ENCODE measurements at places on chromosomes 6 and 20.

- no peak for DNase-seq
These were observed 54.8 kb downstream of the DACT2 start for GRCh38 chr6:168264593-168265335.

DNA sequence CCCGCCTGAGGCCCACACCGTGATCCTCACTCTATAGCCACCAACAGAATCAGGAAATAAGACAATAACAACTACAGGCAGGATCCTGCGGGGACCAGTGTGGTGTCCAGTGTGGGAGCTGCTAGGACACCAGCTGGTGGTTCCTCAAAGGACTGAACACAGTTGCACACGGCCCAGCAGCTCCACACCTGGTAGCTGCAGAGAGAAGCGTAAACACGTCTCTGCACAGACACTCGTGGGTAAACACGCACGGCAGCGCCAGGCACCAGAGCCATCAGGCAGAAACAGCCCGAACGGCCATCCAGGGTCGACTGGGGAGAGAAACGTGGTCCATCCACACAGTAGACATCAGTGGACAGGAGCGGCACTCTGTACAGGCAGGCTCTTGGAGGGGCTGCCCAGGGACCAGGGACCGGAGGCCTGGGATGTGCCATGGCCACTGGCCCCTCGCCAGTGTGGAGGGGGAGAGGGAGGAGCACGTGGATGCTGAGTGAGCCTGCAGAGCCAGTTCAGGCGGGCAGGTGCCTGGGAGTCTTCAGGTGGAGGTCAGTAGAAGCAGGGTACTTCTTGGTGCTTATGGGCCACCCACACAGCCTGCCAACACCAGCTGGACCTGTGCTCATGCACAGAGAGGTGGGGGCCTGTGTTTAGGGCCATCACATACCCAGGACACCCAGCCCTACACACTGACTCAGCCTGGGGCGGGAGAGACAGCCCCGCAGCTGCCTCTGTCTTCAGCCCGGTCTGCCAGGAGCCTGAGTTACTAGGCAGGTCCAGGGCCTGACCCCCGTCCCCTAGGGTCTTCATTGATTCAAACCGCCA is 7.4 kb upstream of the LAMA5 start:
- DNase-seq: no peak

DNA sequence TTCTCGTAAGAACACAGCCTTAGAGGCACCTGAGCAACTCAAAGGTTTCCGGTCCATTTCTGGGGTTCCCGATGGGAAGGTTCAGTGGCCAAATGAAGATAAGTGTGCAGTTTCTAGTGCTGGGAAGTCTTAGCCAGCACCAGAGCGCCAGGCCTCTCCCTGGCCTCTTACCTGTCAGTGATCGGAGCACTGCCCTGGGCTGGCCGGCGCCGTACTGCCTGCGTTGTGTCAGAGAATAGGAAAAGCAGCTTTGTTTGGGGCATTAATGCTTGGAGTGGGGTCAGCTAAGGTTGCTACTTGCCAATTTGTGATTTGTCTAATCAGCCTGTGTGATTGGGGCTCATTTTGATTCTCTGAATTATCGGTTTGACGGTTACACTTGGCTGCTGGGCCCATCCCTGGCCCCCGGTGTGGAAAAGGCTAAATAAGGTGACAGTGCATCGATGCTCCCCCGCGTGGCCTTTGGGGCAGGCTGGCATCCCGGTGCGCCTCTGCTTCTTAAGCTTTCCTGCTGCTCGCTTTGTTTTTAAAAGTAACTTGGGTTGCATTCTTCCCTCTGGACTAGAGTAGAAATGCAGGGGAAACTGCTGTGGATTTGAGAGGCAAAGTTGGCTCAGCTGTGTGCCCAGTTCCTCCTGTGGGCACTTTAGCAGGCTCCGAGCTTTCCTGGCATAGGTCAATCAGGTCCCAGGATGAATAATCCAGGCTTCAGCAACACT is 51.8 kb downstream of the TCP11 start:
- no peak for DNase-seq

GRCh38 chr20:34240693-34241615 is at the start of gene ASIP:
Gene ASIP, plus strand, starts transcription at chr20:34241423. Its CDS starts 18,952 bp downstream, at chr20:34260375.
- no peak for DNase-seq

DNA sequence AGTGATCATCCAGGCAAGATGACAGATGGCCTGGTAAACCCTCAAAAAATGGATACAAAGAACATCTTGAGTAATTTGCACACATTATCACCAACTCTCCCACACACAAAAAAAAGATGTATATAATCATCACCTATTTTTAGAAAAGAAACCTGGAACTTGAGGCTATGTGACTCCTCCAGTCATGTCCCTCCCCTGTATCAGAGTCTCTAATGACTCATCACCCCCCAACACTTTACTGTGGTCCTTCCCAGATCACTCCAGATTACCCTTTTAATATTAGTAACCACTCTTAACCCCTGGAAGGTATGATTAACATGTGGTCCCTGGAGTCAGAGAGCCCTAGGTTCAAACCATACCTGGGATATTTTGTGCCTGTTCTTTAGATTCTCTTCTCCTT is 144.8 kb downstream of the ZNF217 start:
- DNase-seq: no peak

GRCh38 chr20:51447097-51447764 is 95.3 kb downstream of the NFATC2 start:
- DNase-seq: no peak

DNA sequence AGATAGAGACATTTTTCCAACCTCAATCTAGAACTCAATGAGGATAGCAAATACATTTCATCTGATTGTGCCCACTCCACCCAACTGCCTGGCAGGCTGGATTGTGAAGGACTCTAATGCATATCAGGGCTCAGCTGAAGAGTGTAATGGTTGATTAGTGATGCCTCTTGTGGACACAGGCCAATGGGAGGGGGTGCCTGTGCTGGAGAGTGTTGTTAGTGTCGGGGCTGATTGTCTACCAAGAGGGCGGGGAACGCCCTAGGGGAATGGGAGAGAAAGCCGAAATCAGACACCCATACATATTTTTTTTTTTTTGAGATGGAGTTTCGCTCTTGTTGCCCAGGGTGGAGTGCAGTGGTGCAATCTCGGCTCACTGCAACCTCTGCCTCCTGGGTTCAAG is 103.7 kb upstream of the SALL4 start:
- no peak for DNase-seq

GRCh38 chr6:108661430-108661829 is 100.7 kb downstream of the FOXO3 start:
- no peak for DNase-seq

DNA sequence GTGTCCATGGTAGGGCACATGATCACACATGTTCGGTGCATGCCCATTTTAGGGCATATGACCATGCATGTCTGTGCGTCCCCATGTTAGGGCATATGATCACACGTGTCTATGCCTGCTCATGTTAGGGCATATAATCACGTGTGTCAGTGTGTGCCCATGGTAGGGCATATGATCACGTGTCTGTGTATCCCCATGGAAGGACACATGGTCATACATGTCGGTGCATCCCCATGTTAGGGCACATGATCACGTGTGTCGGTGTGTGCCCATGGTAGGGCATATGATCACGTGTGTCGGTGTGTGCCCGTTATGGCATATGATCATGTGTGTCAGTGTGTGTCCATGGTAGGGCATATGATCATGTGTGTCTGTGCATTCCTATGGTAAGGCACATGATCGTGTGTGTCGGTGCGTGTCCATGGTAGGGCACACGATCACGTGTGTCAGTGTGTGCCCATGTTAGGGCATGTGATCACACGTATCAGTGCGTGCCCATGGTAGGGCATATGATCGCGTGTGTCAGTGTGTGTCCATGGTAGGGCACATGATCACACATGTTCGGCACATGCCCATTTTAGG is 30.6 kb downstream of the YTHDF1 start:
- no peak for DNase-seq

DNA sequence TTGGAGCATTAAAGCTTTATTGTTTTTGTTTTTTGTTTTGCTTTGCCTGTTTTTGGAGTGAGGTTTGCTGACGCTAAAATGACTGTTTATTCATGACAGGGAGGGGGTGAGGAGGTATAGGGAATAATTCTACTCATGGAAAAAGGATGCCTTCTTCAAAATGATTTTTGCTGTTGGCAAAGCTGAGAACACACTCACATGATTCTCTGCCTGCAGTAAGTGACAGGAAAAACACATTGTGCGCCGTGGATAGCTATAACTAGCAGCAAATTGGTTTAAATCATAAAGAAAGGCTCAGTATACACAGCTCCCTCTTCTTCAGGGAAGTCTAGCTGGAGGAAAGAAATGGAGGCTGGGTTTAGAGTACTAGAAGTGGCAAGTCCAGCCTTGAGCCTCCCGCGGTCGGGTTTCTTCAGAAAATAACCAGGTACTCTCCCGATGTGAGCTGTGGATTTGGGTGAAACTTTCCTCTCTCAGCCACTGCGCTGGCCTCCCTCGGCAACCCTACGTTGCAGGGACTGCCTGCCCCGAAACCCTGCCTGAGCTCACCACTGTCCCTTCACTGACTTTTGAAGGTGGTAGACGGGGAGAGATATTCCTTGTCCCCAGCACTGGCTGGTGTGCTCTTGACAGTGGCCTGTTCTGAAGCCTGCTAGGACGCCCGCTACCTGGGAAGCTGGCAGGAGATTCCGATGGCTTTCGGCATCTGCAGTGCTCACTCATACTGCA is 278.2 kb downstream of the NRN1 start:
- no peak for DNase-seq

DNA sequence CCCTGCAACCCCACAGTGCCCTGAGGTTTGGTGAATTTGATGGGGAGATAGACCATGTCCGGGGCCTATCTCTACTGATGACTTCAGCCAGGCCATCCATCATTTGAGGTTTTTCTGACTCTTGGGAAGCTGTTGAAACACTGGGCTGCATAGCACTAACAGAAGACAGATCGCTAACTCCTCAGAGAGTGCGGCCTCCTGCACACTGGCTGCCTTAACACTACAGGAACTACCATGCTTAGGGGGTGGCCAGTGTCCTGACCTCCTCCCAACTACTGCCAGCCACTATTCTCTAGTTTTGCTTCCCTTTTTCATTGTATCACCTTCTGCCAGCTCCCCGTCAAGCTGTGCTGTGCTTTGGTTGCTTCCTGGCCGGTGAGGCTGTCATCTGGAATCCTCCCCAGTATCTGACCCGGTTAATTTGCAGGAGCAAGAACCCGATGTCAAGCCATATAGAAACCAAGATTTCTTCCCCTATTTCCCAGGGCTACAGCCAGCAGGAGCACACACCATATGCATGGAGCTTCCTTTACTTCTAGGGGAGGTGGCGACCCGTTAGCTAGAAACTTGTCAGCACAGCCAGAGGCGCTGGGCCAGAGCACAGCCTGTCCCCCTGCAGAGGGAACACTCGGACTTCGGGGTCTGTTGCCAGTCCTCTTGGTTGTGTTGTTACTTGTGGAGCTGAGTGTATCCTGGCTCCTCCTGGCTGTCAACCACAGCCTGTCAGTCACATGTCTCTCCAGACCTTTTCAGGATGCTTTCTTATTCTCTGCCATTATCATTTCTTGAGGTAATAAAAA is 57.3 kb upstream of the TRAF3IP2 start:
- no peak for DNase-seq

DNA sequence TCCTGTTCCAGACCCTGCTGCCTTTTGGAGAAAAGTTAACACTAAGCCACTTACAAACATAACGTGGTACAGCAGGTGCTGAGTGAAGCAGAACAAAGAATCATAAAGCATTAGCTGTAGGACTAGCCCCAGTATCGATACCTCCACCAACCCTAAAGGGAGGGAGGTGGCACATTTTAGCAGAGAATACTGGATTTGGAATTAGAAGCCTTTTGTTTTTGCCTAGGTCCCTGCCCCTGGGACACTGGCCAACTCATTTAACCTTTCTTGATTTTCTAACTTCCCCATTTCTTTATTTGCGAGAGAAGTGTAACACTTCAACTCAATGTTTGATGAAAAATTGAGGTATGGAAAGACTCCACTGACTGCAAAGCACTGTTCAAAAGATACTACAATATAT is 93.5 kb downstream of the B3GAT2 start:
- no peak for DNase-seq

- DNase-seq: no peak
These were observed 1235.7 kb upstream of the MAP3K7 start for GRCh38 chr6:91822581-91822980.

DNA sequence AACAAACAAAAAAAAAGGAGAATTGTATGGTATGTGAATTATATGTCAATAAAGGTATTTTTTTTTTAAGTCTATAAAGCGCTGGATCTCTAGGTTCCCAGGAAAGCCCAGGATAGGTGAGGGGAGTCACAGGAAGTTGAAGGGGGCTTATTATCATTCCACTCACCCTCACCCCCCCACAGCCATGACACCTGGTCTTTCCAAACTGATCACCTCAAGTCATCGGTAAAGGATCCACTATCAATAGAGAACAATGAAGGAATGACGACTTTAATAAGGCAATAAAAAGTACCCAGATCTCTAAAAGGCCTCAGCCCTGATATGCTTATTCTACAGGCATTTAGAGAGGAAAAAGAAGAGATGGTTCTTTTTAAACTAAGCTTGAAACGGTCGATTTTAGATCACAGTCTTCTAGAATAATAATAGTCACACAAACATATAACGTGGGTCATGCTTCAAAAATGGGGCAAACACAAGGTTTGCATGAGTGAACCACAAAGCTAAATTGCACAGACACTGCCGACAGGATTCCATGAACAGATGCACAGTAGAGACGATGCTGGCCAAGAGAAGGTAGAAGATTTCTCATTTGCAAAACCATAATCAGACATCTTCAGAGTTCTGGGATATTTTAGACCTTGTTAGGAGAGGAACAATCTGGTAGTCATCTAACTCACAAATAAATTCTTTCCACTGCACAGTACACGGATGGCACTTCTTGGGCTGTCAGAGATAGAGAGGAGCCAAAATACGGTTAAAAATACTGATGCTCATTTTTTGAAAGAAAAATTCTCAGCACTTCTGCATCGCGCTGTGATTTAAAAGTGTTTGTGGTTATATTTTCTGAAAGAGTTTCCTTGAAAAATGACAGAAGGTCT is 21.0 kb downstream of the ZMYND8 start:
- DNase-seq: no peak

GRCh38 chr20:1747953-1748577 is 90.5 kb upstream of the SIRPG start:
- DNase-seq: no peak

DNA sequence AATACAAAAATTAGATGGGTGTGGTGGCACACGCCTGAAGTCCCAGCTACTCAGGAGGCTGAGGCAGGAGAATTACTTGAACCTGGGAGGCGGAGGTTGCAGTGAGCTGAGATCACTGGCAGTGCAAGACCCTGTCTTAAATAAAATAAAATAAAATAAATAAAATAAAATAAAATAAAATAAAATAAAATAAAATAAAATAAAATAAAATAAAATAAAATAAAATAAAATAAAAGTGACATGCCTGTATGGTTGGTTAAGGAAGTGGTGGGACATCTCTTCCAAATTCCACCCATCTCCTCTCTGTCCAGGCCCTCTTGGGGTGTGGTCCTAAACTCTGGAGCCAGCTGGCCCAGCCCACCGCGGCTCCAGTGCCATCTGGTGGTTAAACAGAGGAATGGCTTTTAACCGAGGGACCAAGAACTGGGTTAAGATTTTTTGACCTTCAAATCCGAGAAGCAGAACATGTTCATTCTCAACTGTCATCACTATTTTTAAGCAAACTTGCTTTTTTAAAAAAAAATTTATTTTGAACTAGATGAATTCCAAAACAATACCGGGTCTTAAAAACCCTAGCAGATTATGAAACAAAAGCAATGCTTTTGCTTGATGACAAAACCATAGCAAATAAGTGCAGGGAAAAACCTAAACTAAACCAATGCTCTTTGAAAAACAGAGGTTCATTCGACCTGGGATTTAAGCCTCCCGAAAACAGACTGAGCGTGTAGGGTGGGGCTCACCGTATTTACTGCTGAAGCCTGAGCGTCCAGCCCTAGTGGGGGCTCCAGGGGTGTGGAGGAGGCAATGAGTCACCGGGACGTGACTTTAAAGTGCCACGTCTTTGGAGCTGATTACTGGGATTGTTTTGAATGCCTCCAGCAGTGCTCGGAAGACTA is 68.8 kb downstream of the CDC5L start:
- peak; percentile 30 for DNase-seq
